Activated CD8-positive, alpha-beta memory T cell treated with anti-CD3 and anti-CD28 coated beads, Interleukin-2, amount 10 ng/mL, durations not matched to agents 7 days and 5 days (primary cell): ENCODE measurements at places on chromosomes 4 and X. TPM values are rescaled to one million over a fixed set of nuclear protein-coding genes. Genes with fewer than 3 reads are reported as not detected.

DNA sequence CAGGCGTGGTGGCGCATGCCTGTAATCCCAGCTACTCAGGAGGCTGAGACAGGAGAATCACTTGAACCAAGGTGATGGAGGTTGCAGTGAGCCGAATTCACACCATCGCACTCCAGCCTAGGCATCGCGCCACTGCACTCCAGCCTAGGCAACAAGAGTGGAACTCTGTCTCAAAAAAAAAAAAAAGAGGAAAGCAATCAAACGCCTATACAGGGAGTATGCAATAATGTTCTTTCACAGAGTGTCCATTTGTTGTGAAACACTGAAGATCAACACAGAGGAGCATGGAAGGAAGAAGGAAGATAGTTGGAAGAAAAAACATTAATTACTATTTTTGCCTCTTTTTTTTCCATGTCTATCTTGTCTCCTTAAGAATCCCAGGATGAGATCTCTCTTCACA lies 113.4 kb downstream of the FBXO8 start:
- no peak for DNase-seq

GRCh38 chr4:172750910-172751309 lies 417.7 kb upstream of the GALNT7 start:
- DNase-seq: no peak

DNA sequence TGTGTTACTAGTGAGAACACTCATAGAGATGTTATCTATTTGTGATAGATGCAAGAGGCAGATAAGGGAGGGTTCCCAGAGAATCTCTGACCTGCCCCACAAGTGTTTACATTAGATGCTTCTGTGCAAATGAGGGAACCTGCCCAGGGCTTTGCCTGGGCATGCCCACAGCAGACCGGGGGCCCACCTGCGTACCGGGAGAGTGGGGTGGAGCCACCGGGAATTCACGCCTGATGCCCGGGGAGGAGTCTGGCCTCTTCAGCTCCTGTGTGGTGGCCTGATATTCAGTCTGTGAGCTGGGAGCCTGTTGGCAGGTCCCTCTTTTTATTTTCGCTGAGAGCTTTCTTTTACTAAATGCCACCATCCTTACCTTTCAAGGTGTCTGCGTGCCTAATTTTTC lies 155.7 kb downstream of the SNCA start:
- DNase-seq: no peak

GRCh38 chr4:113086172-113086695 lies 36.8 kb downstream of the ANK2 start:
- DNase-seq: no peak

DNA sequence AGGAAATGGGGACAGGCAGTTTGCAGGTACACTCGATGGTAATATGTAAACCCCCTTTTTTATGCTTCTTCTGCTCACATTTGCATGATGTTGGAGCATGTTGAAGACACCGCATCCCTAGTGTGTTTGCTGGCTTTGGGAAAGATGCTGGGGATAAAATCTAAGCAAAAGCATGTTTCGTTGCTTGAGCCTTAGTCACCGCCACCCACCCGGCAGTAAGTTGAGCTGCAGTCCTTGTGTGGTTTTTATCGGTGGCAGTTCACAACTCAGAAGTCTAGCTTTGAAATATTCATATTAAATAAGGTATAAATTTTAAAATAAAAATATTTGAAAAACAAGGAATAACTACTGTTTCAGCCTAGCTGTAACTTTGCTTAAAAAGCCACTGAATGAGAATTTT lies 21.7 kb upstream of the MND1 start:
- DNase-seq: no peak

DNA sequence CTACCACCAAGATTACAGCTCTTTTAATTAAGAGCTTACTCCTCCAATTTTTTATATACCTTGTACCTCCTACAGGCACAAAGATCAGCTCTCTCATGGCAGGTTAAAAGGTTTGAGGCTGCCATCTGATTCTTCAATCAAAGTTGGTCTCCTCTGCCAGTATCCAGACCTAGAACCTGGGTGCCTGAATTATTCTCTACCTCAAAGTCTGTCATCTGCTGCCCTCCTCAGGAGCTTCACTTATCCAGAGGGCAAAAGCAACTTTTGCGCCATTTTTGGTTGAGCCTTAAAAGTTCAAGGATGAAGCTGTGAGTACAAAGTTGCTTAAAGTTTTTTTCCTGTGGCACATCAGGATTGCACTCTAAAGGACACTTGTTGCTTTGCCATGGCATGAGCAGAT lies 343.7 kb upstream of the PPP1R2C start:
- DNase-seq: no peak

- no peak for DNase-seq
Observed at GRCh38 chr4:145521282-145521681, 39.6 kb downstream of the SMAD1 start.

GRCh38 chr4:185099024-185099682 lies 43.9 kb upstream of the SLC25A4 start:
- no peak for DNase-seq

GRCh38 chr4:139645458-139645857 lies 20.2 kb upstream of the MGST2 start:
- no peak for DNase-seq

GRCh38 chr4:16217300-16218051 lies 8.8 kb downstream of the TAPT1 start:
- DNase-seq: no peak

DNA sequence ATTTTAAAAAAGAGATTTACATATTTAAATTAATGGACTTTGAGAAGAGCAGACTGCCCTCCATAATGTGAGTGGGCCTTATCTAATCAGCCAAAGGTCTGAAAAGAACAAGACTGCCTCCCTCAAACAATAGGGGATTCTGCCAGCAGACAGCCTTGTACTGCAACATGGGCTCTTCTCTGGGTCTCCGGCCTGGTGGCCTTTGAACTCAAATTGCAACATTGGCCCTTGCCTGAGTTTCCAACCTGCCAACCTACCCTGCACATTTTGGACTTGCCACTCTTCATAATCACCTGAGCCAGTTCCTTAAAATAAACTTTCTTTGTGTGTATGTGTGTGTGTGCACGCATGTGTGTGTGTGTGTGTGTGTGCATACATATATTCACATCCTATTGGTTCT lies 90.8 kb upstream of the OTUD4 start:
- no peak for DNase-seq

- peak; percentile 64 for DNase-seq
Observed at GRCh38 chr4:99811850-99812249, 4.8 kb upstream of the DAPP1 start.

- DNase-seq: peak; percentile 38
Observed at GRCh38 chr4:3257556-3258482, 8.9 kb downstream of the MSANTD1 start.

GRCh38 chrX:20463296-20464075 lies 196.8 kb upstream of the RPS6KA3 start:
- no peak for DNase-seq

DNA sequence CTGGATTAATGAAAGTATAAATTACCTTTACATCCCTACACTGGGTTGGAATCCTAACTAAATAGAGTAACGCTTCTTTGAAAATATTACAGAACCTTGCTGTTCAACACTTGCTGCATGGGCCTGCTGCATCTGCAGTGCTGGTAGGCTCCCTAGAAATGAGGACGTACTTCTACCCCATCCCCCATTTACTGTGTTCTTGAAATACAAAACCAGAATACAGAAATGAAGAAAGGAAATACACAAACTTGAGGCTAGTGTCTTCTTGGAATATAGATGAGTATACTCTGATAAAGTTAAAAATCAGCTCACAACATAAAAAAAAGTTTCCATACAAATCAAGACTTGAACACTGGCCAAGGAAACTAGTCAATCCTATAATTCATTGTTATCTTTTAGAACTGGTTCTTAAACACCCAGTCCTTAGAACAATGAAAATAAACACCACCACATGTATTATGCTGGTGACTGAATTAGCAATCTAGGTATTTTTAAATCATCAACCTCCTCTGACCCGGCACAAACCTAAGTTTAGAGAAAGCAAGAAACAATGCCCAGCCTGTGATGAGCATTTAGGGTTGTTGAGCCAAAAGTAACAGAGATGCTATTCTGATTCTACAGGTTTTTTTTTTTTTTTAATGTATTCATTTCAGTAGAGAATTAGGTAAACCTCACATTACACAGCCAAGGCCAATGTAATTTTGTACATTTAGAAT lies 49.7 kb downstream of the ATP8A1 start:
- DNase-seq: no peak

DNA sequence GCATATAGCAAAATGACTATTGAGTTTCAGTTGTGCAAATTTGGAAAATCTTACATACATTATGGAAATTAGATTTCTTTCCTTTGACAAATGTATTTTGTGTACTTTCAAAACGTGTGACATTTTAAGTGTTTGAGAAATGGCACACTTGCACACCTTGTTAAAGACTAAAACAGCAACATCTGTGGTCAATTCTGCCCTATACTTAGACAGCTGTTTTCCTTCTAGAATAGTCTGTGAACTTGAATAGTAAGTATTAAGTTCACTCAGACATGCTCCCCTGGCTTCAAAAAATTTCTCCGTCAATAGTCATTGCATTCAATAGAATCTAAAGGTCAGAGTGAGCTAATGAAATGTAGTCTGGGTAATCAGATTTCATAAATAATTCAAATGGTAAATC lies 21.7 kb upstream of the TBC1D9 start:
- no peak for DNase-seq

- DNase-seq: no peak
Observed at GRCh38 chr4:187996502-187997177, 1.1 kb downstream of the ZFP42 start.

DNA sequence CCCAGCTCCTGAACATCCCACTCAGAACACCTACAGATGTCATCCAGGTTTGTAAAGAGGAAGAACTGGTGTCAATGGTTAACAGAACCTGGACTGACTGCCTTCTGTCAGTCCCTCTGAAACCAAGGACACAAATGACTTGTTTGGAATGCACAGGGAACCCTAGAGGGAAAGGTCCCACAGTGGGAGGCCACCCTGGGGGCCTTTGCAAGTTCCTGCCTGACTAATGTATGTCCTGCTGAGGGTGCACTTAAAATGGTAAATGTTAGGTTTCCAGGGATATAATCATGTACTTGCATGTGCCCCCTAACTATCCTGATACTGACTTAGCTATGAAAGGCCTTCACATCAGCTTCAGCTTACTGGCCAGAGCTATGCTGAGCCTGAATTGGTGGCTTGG lies 15.0 kb upstream of the XAGE2 start:
- DNase-seq: no peak

GRCh38 chr4:101050837-101051205 lies 296.5 kb downstream of the PPP3CA start:
- DNase-seq: no peak

The TBC1D25 gene
- 23.2 TPM for total RNA-seq

The CT45A2 gene
- total RNA-seq: not detected

The FBXW7 gene
- total RNA-seq: 49.3 TPM

The SH3BGRL gene
- total RNA-seq: 54.7 TPM

The AFF2 gene
- total RNA-seq: 0.61 TPM

The SULT1B1 gene
- total RNA-seq: 0.26 TPM

The PDLIM5 gene
- total RNA-seq: 21.7 TPM

The STATH gene
- not detected for total RNA-seq
